ENCODE measurements at places on chromosomes 4 and X.

DNA sequence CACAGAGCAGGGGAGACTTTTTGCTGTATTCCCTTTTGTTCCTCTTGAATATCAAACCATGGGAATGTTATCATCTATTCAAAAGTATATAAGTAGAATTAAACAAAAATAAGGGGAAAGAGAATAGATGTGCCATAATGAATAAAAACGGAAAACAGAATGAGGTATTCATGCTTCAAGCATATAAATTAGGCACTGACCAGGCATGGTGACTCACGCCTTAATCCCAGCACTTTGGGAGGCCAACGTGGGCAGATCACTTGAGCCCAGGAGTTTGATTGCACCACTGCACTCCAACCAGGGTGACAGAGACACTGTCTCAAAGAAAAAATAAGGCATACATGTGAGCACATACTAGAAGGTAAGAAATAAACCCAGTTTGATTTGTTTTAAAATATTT, 16.3 kb upstream of the NEUROG2 start:
- no peak for DNase-seq

DNA sequence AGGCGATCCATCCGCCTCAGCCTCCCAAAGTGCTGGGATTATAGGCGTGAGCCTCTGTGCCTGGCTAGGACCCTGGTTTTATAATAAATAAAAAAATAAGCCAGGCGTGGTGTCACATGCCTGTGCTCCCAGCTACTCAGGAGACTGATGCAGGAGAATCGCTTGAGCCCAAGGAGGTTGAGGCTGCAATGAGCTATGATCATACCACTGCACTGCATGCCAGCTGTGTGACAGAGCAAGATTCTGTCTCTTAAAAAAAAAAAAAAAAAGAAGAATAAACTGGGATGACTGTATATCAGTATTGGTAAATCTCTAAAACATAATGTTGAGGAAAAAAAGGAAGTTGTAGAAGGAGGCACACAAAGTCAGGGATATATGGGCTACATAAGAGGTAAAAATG, 45.7 kb upstream of the SLC34A2 start:
- DNase-seq: no peak

GRCh38 chr4:170868170-170868569, 778.4 kb upstream of the AADAT start:
- no peak for DNase-seq

GRCh38 chrX:47723689-47724088, 64.7 kb upstream of the UXT start:
- DNase-seq: no peak

GRCh38 chr4:189845145-189845846, 95.4 kb upstream of the FRG1 start:
- no peak for DNase-seq

DNA sequence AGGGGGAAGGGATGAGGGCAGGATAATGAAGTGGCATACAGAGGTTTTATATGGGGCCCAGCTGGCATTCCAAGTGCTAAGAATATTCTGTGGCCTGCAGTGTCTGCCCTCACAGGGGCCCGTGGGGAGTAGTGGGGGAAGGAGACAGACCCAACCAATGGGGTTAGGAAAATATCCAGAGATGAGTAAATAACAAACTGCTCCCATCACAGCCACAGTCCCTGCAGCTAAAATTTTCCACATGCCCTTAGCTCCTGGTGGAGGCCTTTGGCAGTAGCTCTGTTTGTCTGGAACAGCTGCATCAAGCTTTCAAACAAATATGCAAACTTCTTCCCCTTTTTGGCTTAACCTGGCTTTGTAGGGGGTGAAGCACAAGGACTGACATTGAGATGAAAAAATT, 3.1 kb downstream of the SRPX2 start:
- DNase-seq: no peak

- no peak for DNase-seq
These were observed 3.5 kb downstream of the CCNI start for GRCh38 chr4:77072195-77072753.

GRCh38 chrX:2609431-2610238, 81.5 kb upstream of the CD99 start:
- no peak for DNase-seq

GRCh38 chr4:76894537-76895255, 3.2 kb downstream of the SOWAHB start:
- no peak for DNase-seq

- DNase-seq: no peak
These were observed 565 bp downstream of the MOB1B start for GRCh38 chr4:70902577-70903290.

GRCh38 chr4:53962516-53963225, 101.7 kb downstream of the CHIC2 start:
- DNase-seq: no peak

DNA sequence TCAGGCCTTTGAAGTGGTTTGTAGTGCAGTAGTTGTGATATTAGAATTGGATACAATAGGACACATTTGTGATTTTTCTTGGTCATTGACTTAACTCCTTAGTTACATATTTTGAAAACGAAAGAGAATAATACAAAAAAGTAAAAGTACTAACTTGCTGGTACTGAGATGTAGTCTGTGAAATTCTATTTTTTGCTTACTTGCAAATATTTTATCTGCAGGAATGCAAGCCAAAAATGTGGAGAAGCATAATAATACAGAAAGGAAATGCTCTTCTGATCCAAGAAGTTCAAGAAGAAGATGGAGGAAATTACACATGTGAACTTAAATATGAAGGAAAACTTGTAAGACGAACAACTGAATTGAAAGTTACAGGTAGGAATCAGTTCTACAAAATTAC, 46.7 kb upstream of the TEX13A start:
- DNase-seq: no peak

DNA sequence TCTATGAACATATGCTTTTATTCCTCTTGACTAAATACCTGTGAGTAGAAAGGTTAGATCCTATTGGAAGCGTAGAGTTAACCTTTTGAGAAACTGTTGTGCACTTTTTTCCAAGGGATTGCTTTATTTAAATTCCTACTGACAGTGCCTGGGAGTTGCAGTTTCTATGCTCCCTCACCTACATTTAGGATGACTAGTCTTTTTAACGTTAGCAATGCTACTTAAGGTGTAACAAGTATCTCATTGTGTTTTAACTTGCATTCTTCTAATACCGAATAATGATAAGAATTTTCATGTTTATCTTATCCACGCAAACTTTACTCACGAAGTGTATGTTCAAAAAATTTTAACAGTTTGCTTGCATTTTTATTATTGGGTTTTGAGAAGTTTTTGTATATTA, 1123.9 kb upstream of the PCDH7 start:
- DNase-seq: no peak

DNA sequence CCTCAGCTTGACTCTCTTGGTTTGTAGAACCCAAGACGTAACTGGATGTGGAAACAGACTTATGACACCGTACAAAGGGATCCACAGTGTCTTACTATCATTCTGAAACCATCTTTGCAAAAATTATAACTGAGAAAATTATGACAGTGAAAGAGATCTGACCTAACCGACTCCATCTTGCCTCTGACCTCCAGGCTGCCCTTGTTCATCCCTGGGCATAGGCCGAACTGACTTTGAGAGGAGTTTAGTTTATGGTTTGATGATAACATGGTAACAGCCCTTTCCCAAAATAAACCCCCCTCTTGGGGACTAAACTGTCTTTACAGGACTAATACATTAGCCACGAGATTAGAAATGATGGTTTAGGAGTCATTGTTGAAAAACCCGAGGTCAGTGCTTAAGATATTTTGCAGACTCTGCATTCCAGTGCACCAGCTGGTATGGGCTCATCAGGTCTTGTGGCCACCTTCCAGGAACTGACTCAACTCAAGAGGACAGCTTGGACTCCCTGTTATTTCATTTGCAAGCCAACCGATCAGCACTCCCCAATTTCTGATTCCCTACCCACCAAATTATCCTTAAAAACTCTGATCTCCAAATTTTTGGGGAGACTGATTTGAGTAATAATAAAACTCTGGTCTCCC, 49.6 kb downstream of the CASP3 start:
- no peak for DNase-seq

DNA sequence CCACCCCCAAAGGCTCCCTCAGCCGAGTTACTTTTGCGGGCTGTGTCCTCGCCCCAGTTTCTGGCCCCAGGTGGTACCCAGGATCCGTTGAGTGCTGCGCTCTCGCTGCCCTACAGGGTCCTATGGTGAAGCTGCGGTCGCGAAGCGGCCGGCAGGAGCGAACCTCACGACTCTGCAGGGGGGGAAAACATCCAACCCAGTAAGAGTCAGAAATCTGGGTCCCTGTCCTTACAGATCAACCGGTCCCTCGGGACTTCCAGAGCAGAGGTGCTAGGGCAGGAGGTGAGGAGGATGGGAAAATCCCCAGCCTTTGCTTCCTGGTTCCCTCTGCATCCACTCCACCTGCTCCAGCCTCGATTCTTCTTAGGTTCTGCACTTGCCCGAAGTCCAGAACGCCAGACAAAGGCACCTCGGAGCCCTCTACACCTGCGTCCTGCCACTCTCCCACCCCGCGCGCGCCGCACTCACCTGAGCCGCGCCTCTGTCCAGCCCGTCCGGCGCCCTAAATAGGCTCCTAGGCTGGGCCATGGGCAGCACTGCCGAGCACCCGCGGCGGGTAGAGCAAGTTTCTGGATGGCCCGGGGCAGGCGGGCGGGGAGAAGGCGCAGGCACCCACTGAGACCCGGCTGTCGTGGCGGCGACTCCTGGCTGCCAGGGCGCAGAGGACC, at the start of gene HS3ST1:
Gene HS3ST1, minus strand, starts transcription at position 664 of the 668 bp plus-strand sequence. CDS start 28,889 bp downstream, outside the sequence.
- peak; percentile 58 for DNase-seq

DNA sequence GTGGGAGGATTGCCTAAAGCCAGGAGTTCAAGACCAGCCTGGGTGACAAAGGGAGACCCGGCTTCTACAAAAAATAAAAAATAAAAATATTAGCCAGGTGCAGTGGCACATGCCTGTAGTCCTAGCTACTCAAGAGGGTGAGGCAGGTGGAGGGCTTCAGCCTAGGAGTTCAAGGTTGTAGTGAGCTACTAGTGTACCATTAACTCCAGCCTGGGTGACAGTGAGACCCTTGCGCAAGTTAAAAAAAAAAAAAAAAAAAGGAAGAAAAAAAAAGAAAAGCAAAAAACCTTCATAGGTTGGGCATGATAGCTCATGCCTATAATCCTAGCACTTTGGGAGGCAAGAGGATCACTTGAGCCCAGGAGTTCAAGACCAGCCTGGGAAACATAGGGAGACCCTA, 5.8 kb downstream of the SCLT1 start:
- no peak for DNase-seq

DNA sequence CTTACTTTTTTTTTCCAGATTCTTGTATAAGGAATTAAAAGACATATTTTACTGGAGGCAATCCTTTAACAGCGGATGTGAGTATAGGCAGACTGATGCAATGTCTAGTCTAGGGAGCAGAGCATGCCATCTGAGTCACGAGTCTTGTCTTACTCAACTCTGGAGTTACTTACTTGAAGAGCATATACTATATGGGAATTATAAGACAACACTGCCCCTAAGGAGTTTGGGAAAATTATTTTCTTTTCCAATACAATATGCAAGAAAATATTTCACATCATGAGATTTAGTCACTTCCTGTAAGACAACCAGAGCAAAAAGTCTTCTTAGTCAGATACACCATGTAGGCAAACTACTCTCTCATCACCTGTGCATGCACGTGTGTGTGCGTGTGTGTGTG, 537.3 kb upstream of the FTHL17 start:
- DNase-seq: no peak

GRCh38 chr4:158863296-158863695, 94.5 kb downstream of the FNIP2 start:
- DNase-seq: no peak

GRCh38 chr4:6926081-6926480, 16.5 kb downstream of the TBC1D14 start:
- no peak for DNase-seq

- DNase-seq: no peak
These were observed 637.8 kb upstream of the ADGRL3 start for GRCh38 chr4:60562334-60562733.

GRCh38 chr4:76197971-76198410, 15.6 kb downstream of the SCARB2 start:
- DNase-seq: no peak

DNA sequence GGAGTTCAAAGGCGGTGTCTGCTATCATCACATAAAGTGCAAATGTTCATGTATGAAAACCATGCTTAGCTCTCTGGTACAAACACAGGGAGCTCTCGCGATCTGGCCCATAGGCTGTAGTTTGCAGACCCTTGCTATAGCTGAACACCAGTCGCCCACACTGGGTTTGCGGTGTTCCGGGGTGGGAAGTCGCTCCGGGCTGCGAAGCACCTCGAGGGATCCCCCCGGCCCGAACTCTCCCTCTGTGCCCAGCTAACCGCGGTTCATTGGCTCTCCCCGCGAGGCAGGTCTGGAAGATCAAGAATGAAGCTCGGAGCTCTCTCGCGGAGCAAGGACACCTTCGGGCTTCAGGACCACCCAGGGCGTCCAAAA, 341 bp upstream of the PRPS2 start:
- DNase-seq: no peak

DNA sequence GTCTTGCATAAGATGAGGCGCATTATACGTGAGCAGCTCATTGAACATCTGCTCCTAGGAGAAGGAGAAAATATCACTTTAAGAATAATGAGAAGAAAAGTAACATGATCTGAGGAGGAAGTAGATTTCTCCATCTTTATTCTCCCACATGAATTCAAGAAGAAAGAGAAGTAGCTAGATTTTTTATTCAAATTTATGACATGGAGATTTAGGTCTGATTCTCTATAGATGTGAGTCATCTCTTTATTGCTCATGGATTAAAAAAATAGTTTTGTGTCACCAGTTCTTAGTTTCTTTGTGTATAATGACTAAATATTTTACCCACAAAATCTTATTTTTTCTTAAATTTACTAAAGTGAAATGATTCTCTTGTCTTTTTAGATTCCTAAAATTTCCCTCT, 40.4 kb downstream of the HPGDS start:
- no peak for DNase-seq

DNA sequence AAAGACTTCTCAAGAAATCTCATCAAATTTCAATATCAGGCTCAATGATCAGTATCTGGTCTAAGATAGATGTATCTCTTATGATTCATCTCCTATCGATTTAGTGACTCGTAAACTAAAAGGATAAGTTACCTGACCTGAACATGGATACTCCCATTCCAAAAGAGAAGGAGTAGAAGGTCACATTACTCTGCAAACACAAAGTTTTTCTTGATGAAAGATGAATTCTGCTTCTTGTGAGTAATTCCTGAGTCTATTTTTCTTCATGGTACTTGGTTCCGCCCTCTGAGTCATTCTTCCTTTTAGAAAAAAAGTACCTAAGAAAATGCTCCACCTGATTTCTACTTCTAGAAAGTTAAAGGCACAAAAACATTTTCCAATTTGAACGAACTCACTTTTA, 223.1 kb upstream of the SLIT2 start:
- DNase-seq: no peak

DNA sequence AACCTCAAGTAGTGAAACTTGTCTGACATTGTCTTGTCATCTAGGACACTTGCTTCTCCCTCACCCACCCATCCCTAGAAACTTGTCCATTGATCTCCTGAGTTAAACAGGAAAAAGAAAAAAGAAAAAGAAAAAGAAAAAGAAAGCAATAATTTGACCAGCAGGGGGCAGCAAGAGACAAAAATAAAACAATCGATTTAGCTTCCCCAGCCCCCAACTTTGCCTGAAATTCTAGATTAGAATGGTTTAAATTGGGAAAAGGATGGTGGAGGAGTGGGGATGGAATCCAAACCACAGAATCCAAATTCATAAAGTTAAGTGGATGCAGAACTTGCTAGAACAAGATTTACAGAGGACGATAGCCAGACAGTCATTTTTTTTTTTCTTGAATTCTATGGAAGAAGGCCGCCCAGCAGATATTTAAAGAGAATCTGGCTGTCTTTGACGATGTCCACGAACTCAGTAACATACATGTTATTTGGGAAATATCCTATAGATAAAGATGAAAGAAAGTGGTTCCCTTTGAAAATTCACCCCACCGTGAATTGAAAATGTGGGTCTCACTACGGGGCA, 282.9 kb downstream of the USP46 start:
- no peak for DNase-seq

GRCh38 chr4:9703391-9703790, 78.0 kb upstream of the DRD5 start:
- peak; percentile 87 for DNase-seq
